ENCODE measurements at places on chromosomes 3 and 15.

GRCh38 chr3:42552830-42553229, 28.9 kb downstream of the SEC22C start:
- DNase-seq = no peak

DNA sequence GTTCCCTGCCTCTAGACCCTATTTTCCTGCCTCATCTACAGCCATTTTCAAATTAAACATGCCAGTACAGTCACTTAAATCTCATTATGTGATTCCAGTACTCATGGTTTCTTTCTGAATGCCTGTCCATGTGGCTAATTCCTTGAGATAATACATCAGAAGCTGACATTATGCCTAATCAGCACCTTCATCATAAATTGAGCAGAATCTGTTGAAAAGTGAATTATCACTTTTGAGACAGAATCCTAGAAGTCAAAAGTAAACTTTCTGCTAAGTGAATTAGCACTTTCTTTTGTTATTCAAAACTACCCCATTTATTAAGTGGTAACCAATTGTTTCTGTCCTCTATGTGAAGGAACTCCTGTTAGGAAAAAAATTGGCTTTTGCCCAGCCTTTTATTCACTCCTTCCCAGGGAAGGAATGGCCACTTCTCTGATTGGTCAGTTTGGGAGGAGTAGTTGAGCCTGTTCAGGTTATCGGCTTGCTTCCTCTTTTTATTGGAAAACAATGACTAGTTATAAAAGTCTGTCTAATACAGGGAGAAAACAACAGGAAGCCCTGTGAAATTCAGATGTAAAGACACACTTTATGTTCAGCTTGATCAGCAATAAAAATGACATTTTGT, 40.5 kb downstream of the OSTN start:
- no peak for DNase-seq

GRCh38 chr15:98812716-98813446, 164.5 kb downstream of the IGF1R start:
- DNase-seq = no peak

DNA sequence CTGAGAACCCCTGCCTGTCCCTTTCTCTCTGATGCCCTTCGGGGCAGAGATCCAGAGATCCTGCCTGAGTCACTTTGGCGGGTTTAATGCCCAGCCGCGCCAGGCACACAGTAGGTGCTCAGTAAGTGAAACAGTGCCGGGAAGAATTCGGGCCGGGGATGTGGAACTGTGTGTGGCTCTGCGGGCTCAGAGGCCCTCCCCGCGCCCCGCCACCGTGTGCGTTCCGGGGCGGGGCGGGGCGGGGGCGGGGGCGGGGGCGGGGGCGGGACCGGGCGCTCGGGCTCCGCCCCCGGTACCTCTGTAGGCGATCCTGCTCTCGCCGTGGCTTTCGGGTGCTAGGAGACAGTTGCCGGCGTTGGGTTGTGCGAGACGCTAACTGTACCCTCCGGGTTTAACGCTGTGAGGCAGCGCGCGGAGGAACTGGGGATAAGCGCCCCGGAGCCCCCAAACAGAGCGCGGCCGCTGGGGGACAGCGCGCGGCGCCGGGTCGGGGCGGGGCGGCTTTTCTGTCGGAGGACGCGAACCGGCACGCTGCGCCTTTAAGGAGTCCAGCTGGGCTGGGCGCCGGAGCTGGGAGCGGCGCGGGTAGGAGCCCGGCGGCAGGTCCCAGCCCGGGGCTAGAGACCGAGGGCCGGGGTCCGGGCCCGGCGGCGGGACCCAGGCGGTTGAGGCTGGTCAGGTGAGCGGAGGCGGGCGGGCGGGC, at the start of gene ABHD6:
ABHD6 (plus strand) TSS at position 555 of the 703 bp plus-strand sequence. CDS start 18,795 bp downstream, outside the sequence.
- DNase-seq = peak; percentile 73

GRCh38 chr15:22855791-22856190, 17.3 kb downstream of the NIPA2 start:
- DNase-seq = no peak

- DNase-seq = no peak
Observed at GRCh38 chr3:133832802-133833144, 27.2 kb downstream of the SRPRB start.

DNA sequence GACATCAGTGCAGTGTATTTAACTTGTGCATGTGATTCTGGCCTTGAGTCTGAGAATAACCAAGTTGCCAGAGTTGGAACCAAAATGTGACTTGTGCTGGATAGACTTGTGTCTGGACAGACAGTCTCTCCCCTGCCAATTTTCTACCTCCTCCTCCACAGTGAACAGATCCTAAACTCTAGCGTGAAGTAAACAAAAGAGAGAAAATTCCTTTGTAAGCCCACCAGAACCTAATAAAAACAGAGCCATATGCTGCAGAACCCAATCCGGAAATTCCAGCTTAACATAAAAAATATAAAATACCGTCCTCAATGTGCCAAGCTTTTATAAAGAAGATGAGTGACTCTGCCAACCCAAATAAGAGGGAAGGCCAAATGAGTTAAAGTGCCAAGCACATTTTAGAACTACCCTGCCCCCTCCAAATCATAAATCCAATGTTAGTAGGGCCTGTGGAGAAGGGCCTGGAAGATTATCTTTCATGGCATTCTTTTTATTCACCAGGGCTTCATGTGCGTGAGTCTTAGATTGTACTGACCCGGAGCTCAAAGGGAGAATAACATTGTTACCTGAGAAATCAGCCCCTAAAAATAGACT, 344.6 kb upstream of the PROK2 start:
- DNase-seq = no peak

- DNase-seq = no peak
Observed at GRCh38 chr15:33278816-33279612, 31.8 kb upstream of the RYR3 start.

DNA sequence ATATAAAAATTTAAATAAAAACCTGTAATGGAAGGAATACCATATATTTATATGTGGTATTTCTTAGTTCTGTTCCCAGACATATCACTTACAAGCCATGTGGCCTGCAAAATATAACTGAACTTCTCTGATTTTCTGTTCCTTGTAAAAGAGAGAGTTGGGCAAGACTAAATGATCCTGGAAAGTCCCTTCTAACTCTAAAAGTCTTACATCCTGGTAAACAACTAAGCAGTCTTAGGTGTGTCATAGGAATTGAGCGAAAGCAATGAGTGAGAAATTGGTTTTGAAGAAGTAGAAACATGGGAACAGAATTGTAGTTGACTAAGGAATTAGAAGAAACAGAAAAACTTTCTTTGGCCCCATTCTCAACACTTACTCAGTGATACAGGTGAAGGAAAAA, 25.3 kb upstream of the IL20RB start:
- DNase-seq = no peak

DNA sequence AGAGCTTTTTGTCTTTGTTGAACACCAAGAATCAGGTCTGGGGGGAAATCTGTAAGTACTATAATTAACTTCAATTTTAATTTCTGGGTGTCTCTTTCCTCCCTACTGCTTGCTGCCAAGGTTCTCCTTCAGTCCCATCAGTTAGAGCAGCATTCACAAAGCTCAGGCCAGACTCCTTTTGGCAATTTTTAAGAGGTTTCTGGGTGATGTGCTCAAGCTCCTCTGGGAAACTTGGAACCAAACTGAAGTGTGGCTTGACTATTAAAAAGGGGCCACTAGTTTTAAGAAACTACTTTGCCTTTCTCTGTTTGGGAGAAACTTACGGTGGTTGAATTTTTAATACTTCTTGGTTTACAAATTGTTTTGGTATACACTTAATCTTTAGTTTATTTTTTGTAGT, 227.7 kb upstream of the SOX2 start:
- DNase-seq = no peak

GRCh38 chr15:51692154-51692553, 10.9 kb downstream of the SCG3 start:
- DNase-seq = no peak

GRCh38 chr3:126682009-126682408, 22.0 kb upstream of the CHCHD6 start:
- no peak for DNase-seq

- no peak for DNase-seq
Observed at GRCh38 chr3:180283251-180283650, 246.5 kb upstream of the PEX5L start.

Data from stimulated activated CD8-positive, alpha-beta memory T cell treated with anti-CD3 and anti-CD28 coated beads, Interleukin-15, amount 100 ng/mL, for 24 hours (primary cell).